ENCODE measurements at places on chromosomes 4 and X.

GRCh38 chrX:101029665-101030064, 22.2 kb downstream of the TRMT2B start:
- no peak for DNase-seq

DNA sequence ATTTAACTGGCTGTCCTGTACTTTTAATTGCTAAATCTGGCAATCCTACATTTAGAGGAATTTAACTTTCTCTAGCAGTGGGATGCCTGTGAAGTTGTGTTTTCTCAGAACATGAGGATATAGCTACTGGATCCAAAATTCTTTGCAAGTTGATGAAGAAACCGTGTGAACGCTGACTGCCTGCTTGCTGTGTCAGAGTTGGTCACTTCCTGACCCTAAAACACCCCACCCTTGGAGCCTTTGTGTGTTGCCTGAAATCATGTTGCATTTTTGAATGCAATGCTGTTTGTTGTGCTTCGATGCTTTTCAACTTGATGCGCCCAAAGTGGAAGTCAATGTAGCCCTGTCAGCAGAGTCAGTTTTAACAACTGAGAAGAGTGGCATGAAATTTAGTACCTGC, 211.2 kb downstream of the ANK2 start:
- no peak for DNase-seq

DNA sequence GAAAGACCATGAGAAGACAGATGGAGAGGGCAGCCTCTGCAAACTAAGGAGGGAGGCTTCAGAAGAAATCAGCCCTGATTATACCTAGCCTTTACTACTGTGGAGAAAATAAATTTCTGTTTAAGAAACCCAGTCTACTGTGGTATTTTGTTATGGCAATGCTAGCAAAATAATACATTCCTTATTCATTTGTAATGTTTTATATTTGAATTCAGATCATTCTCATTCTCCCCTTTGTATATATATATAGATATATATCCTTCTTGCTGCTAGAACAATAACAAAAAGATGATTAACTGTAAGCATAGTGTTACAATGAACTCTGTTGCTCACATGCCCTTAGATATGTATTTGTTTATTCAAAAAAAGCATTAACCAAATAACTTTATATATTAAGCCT, 22.5 kb downstream of the DMD start:
- no peak for DNase-seq

DNA sequence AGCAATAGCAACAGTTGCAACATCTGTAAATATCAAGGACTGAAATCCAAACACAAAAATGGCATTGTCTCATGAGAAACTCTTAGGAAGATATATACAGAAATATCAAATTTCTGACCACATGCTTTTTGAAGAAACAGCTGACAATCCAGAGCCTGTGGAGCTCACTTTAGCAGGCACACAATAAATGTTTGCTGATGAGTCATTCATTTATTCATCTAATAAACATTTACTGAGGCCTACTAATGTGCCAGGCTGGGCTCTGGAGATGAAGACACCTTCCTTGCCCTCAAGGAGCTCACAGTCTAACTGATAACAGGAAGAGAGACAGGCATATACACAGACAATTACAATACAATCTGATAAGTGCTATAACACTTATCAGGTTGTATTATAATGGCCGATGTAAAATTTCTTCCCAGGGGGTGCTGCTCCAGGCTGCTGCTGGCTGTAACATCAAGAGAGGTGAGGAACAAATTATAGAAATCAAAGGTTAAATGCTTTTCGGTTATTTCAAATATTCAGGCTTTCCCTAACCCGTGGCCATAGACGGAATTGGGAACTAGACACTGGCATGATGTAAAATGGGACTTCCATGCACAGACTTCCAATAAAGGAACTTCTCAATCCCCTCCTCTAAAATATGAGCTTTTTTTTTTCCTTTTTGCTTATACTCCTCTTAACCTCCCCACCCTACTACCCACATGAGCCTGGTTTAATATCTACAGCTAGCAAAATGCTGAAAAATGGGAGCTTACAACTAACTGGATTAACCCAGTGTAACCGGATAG, 16.8 kb upstream of the ZCCHC13 start:
- no peak for DNase-seq

GRCh38 chr4:48543796-48544195, 53.7 kb downstream of the ZAR1 start:
- DNase-seq = no peak

DNA sequence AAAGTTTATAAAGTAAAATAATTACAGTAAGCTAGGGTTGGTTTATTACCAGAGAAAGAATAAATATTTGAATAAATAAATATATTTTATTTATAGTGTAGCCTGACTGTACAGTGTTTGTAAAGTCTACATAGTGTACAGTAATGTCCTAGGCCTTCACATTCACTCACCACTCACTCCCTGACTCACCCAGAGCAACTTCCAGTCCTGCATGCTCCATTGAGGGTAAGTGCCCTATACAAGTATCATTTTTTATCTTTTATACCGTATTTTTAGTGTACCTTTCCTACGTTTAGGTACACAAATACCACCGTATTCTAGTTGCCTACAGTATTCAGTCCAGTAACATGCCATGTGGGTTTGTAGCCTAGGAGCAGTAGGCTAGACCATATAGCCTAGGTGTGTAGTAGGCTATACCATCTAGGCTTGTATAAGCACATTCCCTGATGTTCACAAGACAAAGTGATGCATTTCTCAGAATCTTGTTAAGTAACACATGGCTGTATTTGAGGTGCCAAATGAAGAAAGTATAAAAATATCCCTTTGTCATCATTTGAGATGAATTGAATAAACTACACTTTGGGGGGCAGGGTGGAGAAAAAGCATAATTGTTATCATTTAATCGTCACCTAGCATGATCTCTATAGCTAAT, 14.7 kb upstream of the KLHL8 start:
- DNase-seq = no peak

DNA sequence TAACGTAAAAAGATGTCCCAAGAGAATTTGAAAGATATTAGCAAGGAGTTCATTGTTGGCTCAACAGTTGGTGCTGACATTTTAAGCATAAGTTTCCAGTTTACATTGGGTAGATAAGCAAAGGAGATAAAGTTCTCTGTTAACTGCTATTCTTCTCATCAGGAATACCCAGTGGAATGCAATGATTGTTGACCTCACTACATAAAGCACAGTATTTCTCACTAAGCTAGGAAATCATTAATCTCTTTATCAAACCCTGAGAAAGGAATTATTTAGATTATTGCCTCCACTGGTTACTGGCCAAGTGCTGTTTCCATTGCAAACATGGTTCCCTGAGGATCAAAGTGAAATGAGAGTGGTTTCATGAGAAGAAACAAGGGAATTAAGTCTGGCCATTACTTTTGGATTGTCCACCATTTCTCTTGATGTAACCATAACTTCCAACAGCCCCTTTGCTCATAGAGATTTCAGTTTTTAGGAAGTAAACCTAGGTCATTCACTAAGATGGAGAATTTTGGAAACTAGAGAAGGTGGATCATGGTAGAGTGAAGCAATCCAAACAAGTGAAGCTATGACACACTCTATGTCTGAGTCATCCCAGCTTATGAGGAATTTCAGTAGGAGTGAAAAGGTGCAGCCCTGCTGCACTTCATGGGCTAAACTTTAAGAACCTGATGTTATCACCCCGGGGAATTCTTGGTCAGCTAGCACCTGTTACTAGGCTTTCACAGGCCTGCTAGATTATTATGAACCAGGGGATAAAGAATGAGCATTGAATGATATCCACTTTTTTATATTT, 163.4 kb downstream of the AREG start:
- no peak for DNase-seq

DNA sequence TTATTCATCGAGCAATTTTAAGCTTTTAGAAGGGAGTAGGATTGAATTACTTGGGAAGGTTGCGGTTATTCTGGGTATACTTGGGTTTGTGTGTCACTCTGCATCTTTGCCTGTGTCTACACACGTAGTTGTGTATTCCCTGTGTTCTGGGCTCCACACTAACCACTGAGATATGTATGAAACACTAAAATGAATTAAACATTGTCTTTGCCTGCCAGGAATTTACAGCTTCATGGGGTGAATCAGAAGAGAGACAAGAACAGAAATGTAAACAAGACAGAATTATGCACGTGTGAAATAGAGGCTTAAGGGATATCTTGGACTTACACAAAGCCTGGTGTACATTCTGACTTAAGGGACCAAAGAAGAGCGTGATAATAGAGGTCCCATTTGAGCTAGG, 228.5 kb downstream of the AFF2 start:
- no peak for DNase-seq

DNA sequence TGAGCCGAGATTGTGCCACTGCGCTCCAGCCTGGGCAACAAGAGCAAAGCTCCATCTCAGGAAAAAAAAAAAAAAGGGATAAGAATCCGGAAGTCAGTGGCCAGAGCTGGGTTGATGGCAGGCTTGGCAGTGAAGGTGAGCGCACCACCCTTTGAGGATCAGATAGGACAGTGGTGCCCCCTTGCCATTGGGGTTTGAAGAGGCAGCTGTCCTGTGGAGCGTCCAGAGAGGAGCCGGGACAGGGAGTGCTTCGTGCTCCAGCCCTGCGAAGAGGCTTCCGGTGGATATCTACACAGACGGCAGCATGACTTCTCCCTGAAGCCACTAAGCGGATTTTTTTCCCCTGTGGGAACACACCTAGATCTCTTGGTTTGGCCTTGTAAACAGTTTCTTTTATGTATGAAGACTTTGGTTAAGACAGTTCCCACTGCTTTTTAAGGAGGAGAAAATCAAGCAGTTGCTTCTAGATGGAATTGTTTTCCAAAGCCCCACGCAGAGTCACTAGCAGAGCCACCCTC, 6.5 kb downstream of the TBC1D14 start:
- no peak for DNase-seq

GRCh38 chrX:154546354-154547244, at the start of gene G6PD:
Gene G6PD (minus strand): TSS chrX:154546846. CDS start chrX:154546155, 691 bp downstream.
- DNase-seq = peak; percentile 66

- DNase-seq = peak; percentile 84
These were observed at the start of gene JADE3 for GRCh38 chrX:46912098-46912602. Gene JADE3 (plus strand): TSS chrX:46912421. CDS start chrX:46984895, 72,474 bp downstream.

GRCh38 chr4:110055158-110055768, 142.6 kb downstream of the EGF start:
- DNase-seq = no peak

- DNase-seq = peak; percentile 70
These were observed 41.5 kb upstream of the ANKRD50 start for GRCh38 chr4:124753941-124754581.

DNA sequence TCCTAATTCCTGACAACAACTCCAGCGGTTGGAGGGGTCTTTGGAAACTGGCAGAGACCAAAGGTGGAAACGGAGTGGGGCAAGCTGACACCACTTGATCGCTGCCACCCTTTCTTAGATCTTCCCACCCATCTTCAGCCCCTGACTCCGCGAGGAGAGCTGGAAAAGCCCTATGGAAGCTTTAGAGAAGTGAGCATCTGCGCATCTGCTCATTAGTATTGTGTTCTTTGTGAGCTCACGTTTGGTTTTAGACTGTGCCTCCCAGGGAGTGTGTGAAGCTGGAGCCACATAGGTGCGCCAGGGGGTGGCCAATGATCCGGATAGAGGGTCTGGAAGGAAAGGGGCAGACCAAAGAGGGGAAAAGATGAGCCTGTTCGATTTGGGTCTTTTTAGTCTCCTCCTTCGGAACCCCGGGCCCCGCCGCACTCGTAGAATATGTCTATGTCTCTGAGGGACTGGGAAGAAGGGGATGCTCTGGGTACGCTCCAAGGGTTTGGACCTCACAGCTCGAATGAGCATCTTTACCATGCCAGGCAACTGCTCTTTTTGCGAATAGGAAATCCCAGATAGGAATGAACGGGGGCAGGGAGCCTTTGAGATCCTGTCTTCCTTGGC, 578 bp upstream of the DKK2 start:
- no peak for DNase-seq

DNA sequence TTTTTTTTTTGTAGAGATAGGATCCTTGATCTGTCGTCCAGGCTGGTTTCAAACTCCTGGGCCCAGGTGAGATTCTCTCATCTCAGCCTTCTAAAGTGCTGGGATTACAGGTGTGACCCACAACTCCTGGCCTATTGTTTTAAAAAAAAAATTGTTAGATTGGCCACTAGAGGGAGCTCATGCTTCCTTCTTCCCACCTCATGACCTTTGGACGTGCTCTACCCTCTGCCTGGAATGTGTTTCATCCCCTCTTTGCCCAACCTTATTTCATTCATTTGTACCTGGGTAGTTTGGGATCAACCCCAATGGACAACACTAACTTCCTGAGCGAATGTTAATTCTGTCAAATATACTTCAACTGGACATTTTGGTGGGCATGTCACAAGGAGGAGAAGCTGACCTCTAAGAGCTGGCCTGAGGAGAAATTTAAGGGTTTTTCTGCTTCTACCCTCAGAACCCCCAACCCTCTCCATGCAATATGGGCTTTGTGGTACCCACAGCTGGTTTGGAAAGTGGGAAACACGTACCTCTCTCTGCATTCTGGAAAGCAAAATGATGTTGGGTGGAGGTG, 6.4 kb downstream of the PPEF2 start:
- peak; percentile 46 for DNase-seq

DNA sequence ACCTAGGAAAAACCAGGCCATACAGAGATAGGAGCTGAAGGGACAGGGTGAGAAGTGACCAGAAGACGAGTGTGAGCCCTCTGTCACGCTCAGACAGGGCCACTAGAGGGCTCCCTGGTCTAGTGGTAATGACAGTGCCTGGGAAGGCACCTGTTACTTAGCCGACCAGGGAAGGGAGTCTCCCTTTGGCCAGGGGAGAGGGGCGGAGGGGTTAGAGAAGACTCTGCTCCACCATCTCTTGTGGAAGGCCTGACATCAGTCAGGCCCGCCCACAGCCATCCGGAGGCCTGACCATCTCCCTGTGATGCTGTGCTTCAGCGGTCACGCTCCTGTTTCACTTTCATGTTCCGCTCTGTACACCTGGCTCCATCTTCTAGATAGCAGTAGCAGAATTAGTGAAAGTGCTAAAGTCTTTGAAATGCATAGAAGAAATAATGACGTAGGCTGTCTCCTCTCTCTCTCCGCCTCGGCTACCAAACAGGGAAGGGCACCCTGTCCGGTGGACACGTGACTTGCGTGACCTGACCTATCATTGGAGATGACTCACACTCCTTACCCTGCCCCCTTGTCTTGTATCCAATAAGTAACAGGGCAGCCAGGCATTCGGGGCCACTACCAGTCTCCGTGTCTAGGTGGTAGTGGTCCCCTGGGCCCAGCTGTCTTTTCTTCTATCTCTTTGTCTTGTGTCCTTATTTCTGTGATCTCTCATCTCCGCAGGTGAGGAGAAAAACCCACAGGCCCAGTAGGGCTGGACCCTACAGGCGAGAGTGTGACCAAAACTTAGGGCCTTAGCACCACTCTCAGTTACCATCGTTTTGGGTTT, 26.7 kb downstream of the HTT-AS start:
- no peak for DNase-seq

DNA sequence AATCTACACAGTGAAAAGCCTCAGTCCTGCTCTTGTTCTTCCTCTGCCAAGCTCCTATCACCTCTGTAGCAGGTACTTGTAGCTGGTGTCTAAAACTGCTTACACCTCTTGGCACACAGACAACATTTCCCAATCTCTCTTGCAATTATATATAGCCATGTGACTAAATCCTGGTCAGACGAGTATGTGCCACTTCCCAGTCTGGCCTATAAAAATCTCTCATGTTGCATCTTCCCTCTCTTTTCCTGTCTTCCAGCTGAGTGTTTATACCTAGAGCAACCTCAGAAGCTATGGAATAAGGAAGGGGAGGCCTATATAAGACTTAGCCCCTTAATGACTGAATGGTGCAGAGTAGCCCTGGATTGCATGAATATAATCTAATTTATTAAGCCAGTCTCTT, 105.8 kb downstream of the RNF150 start:
- DNase-seq = no peak
